ENCODE measurements at places on chromosomes 5 and 9.

- DNase-seq: no peak
Observed at GRCh38 chr9:137310189-137311052, 8.3 kb upstream of the NRARP start.

DNA sequence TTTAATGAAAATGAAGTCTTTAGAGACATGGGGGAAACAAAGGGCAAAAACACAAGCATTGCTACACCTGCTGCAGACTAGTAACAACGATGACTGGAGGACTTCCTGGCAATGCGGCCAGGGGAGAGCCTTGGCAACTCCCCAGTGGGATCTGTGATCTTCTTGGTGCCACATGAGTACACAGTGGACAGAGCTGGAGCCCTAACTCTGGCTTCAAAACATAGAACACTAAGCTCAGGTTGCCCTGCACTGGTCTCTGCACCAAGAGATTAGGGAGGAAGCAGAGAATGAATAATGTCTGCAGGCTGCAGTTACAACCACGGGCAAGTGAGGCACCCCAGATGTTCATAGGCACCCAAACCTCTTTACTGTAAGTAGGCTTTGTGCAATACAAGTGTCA, 91.1 kb downstream of the MRPS27 start:
- no peak for DNase-seq

DNA sequence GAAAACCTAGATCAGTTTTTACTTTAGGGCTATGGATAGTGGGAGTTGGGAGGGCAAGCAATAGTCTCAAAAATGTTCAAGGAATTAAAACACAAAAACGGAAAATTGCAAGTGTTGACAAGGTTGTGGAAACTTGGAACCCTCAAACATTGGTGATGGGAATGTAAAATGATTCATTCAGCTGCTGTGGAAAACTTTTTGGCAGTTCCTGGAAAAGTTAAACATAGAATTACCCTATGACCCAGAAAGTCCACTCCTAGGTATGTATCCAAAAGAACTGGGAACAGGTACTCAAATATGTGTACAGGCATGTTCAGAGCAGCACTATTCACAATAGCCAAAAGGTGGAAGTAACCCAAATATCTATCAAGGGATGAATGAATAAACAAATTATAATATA, 1.2 kb upstream of the MSANTD3 start:
- DNase-seq: no peak

- DNase-seq: no peak
Observed at GRCh38 chr9:124045076-124045829, 33.7 kb downstream of the LHX2 start.

GRCh38 chr5:150464554-150465012, 15.0 kb upstream of the RPS14 start:
- no peak for DNase-seq

- DNase-seq: no peak
Observed at GRCh38 chr5:7871653-7872052, 2.7 kb downstream of the MTRR start.

GRCh38 chr9:27510780-27511179, 13.3 kb upstream of the IFNK start:
- no peak for DNase-seq

DNA sequence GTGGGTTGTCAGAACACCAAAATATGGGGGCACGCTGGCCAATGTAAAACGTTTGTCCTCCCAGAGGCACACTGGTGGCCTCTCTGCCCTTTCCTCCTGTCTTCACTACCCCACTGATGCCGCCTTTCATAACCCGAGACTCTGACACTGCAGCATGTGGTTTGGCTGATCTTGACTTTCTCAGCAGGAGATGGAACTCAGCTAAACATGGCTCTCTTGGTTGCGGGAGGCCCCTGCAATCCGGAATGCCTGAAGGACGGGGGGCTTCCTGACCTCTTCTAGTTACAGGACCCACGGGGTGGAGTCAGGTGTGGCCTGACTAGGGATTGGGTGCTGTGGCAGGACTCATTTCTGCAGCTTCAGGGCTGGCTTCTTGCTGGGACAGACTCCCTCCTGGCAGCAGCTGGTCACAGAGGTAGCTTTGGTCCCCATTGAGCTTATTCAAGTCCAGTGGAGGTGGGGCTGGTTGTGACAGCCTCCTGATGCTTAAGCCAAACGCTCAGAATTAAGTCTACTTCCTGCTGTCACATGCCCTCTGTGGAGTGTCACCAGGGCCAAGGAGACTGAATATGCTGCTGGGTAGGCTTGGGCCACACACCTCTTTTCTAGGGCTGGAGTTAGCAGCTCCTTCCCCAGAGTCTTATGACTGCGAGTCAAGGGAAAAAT, 44.2 kb downstream of the NXNL2 start:
- no peak for DNase-seq
